ENCODE measurements at places on chromosomes 3 and 15. TPM values are rescaled to one million over a fixed set of nuclear protein-coding genes. Genes with fewer than 3 reads are reported as not detected.
A peak's percentile ranks its signal among the peaks of the same experiment; 100 is the strongest.

Gene B3GNT5
- total RNA-seq: 4.4 TPM

DNA sequence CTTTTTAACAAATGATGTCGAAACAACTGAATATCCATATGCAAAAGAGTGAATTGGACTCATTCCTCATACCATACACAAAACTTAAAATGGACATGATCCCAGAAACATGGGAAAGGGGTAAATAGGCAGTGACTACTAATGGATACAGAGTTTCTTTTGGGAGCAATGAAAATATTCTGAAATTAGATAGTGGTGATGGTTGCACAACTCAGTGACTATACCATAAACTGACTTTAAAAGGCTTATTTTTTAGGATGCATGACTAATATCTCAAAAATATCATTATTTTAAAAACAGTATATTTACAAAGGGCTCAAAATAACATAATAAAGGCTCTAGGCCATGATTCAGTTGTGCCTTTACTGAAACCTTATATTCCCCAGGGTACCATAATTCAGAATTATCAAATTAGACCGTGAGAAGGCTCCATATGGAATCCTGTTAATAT, 16.3 kb upstream of the ATP13A3 start:
- peak; percentile 87 for DNase-seq

- DNase-seq: no peak
Observed at GRCh38 chr3:184639351-184639750, 72.5 kb downstream of the MAGEF1 start.

DNA sequence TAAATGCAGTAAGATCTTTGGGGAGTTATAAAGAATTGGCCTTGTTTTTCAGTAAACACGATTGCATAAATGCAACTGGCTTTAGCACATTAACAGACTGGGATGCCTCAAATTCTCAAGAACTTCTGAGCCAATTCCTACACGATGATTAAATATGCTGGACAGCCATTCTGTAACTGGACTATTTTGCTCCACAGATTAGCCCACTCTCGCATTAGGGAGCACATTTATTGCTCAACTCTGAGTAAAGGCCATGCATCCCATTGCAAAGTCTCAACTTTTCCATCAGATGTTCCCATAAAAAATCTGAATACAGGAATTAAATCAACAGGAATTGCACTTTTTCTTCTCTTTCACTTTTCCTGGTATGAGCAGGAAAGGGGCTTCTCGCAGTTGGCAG, 66.7 kb upstream of the PRICKLE2 start:
- DNase-seq: peak; percentile 55

- peak; percentile 12 for DNase-seq
Observed at GRCh38 chr3:8416965-8417364, 84.7 kb upstream of the LMCD1 start.

GRCh38 chr3:30890907-30891306, 3.6 kb downstream of the GADL1 start:
- DNase-seq: no peak

- DNase-seq: no peak
Observed at GRCh38 chr3:49611719-49612118, 57.4 kb downstream of the BSN start.
